ENCODE measurements at places on chromosomes 11 and 22.

DNA sequence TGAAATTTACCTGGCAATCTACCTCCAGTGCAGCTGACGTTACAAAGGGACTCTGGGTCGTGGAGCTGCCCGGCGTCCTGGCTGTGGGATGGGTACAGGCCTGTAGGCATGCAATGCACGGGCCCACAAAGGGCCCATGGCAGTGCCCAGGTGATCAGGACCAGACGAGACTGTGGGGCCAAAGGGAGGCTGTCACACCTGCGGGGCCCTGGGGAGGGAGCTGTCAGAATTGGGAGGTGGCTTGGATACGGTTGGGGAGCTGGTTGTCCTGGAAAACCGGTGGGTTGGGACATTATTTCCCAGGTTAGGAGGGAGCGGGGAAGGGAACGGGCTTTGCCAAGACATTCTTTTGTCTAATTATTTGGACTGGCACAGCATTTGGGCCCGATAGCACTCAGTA lies 958.5 kb downstream of the BRD1 start:
- DNase-seq = no peak

GRCh38 chr22:49956418-49956770 lies 4.2 kb upstream of the PIM3 start:
- no peak for DNase-seq

DNA sequence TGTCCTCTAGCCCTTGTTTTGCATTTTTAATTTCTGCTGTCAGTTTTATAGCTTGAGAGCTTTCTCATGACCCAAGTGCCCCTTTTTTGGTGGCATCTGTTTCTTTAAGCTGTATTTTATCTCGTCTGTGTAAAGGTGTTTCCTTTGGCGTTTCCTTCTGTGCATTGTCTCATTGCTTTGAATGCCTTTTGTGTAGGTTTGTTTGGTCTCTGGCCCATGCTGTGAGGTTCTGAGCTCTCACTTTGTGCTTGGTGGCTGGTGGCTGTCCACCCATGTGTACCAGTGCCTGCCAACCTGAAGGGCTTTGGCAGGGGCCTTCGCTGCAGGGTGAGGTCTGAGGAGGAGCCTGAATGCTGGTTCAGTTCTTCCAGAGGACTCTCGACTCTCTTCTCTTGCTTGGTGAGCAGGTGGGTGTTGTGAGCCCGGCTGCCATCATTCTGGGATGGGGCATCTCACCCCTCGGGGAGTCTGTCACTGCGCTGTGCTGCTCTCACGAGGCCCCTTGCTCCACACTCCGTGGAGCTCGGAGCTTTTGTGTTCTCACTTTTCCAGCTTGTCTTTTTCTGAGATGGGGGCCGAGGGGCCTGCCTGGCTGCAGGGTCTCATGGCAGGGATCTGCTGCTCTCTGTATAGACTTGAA lies 14.9 kb downstream of the AP2A2 start:
- DNase-seq = no peak

DNA sequence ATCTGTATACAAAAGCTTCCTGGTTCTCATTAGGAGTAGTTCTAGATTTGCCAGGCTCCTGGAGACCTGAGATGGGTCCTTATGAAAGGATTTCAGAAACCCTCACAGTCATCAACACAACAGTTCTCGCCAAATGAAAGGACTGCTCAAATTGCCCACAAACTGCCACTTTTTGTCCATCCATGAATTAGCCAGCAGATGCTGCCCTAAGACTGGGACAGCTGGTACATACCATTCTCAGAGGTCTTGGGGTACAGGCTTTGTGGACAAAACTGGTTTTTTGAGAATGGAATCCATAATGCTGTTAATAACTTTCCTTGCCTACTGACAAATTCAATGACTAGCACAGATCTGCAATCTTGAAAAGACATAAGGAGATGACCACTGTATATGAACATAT lies 23.4 kb upstream of the BDNF start:
- no peak for DNase-seq

GRCh38 chr11:114307524-114308203 lies 11.5 kb downstream of the NNMT start:
- no peak for DNase-seq

- no peak for DNase-seq
These were observed 6.9 kb downstream of the CYB5R2 start for GRCh38 chr11:7666292-7666866.

DNA sequence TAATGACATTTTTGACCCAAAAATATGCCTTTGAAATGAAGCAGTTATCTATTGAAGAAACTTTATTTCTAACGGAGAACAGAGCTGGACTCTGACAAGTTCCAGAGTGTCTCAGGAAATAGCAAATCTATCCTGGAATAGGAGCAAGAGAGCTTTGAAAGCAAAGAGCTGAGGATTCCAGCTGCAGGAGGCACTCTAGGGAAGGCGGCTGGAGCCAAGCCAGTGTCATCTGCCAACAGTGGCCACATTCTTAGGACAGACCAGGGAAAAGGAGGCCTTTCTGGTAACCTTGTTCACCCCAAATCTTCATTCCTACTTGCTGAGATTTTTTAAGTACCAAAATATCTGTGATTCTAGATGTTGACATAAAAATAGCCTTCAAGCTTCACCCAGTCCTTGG lies 493.5 kb upstream of the B3GAT1 start:
- DNase-seq = no peak

DNA sequence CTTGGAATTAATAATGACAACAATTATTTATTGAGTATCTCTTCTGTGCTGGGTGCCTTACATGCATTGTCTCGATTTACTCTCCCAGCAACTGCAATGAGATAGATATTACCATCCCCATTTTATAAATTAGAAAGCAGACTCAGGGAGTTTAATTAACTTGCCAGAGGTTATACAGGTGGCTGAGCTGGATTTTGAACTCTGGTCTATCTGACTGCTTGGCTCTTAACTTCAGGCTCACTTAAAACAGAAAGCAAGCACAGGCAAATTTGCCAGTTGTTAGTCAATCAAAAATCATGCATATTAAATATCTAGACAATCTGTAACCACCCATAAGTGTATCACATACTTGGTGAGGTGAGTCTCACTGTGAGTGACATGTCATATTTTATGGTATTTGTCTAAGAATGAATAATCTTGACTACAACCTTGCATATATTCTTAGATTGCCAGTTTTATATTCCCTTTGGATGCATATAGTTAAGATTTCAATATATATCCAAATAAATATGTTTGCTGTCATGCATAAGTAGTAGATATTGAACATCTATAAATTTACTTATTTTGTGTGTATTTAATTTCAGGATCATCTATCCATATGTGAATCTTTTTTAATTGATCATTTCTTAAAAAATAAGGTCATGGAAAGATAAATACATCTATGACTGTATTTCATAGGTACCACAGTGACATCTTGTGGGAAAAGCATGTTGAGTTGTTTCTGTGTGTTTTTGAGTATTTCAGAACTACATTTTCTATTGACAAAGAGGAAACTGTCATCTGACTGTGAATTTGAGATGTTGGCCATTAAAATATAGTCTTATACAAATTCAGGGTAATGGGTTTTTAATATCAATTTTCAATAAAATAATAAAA lies 112.0 kb upstream of the ARHGAP42 start:
- no peak for DNase-seq

DNA sequence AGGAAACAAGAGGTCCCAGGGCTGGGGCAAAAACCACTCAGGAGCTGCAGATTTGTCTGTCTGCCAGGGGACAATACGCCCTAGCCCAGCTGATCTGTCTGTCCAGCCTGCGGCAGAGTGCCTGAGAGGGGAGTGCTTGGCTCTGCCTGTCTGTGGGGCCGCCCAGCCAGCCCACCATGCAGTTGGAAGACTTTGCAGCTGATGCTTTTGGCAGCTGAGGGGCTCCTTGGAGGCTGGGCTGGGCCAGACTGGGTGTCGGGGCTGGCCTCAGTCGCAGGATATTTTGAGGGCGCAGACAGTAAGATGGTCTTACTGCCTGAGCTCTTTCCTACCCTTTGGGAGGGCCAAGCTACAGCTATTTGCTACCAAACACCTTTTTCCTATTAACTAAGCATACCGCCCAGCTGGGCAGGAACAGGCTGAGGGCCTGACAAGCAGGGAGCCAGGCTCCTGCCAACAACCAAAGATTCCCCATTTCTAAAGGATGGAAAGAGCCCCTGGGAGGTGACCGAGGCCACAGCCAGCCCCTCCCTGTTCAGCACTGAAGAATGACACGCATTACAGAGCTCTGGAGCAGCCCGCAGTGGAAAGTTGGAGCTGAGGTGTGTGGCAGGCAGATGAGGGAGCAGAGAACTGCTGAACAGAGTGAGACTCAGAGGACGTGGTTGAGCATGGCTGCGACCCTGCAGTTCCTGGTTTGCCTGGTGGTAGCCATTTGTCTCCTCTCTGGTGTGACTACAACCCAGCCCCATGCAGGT lies at the start of gene FAM180B:
FAM180B (plus strand) TSS at position 581 of the 758 bp plus-strand sequence; CDS start at position 672, 91 bp downstream.
- no peak for DNase-seq

DNA sequence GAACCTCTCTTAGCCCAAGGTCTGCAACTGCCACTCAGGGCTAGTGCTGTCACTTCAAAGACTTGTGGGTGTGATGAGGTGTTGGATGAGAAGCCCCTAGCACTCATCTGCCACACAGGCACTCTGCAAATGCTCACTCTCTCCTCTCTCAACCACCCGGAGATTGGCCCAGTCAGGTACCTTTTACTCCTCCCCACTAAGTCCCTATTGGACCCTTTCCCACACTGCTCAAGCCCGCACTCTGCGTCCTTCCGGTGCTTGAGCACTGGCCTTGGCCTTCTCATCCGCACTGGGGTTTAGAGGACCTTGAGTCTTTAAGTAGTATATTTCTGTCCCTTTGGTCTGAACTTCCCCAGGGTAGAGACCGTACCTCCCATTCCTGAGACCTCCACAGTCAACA lies 308.0 kb downstream of the NXPE2 start:
- no peak for DNase-seq

GRCh38 chr11:76728227-76728626 lies 54.9 kb upstream of the TSKU start:
- no peak for DNase-seq

DNA sequence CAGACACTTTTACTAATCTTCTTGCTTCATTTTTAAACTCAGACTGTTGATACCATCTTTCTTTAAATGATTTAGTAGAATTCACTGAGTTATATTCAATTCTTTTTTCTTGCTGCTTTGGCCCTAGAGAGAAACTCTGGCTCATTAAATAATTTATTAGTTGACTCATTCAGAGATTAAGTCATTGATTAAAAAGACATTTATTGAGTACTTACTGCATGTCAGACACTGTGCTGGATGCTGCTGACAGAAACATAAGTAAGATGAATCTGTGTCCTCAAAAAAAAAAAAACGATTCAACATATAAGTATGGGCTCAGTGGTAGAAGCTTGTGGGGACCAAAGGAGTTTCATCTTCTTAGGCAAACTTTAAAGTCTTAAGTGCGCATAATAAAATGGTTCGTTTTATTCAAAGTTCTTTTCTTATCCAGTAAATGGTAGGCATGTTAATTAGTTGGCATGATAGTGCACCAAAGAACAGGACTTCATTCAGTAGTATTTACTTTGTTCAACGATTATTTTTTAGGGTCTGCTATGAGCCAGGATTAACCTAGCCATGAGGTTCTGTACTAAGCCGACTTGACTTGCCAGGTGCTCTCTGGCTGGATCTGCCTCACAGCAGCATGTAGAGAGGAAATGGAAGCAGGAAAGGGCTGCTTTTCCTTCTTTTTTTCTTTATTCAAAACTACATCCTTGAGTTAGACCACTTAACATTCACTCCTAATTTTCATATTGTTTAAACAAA lies 281.0 kb upstream of the CTSC start:
- no peak for DNase-seq

DNA sequence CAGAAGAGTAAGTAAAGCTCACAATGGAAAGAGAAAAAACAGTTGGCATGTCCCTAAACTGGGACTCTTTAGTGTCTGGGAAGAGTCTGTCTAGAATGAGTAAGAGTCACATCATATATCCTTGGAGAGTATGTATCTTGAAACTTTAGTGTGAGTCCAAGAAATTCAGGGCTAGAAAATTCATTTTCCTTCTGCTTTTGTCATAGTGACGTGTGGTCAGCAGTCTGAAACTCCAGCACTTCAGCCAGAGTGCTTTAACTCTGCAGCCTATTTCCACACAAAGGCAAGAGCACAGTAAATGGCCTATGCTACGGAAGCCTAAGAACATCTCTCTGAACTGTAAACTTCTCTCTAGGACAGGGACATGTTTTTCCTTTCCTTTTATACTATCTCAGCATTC lies 174.1 kb downstream of the FAM181B start:
- no peak for DNase-seq

DNA sequence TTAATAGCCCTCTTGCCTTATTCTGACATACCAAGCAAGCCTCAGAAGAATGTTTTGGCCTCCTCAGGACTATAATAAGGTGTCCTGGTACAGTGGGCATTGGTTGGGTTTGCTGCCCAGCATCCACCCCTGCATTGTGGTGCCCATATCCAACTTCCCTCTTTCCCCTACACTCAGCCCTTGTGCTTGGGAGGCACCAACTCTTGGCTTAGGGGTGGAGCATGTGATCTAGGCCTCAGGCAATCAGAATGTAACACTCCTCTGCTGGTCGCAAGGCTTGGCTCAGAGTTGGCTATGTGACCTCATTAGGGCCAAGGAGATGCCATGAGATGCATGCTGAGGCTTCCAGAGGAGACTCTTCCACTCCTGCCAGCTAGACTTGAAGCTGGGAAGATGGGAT lies 123.0 kb downstream of the CSNK2A3 start:
- no peak for DNase-seq

GRCh38 chr11:111285189-111286091 lies 12.9 kb upstream of the POU2AF3 start:
- no peak for DNase-seq

GRCh38 chr11:74519710-74520109 lies 26.2 kb upstream of the LIPT2 start:
- no peak for DNase-seq

DNA sequence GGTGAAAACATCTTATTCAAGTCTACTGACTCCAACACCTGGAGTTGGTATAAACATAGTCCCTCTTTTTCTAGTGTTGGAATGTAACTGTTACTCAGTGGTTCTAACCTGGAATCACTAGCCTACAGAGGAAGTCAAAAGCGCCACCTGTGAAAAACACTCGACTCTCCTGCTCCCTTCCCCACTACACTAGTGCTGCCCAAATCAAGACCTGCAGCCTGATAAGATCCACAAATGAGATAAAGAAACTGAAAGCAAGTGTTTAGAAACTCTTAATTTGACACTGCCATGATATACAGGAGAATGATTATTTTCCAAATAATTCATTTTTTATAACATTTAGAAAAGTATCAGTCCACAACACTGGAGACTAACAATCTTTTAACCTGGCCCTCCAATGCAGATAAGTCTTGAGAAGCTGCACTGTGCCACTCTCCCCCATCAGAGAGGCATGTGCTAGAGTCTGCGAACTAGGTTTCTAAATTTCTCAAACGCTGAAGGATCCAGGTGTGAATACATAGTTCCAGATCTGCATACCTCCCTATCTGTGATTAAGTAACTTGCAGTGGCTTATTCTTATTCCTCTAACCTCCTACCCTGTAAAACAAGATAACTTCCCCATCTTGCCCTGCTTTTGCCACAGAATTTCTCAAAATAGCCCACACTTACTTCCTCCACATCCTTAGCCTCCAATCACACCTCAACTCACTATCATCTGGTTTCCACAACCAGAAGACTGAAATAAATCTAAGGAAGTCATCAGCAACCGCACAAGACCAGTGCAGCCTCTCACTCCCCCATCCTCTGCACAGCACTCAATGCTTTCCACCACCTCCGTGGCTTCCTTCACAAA lies 88.1 kb downstream of the RRAS2 start:
- DNase-seq = no peak

- DNase-seq = no peak
These were observed 15.9 kb upstream of the GLYATL1 start for GRCh38 chr11:58923300-58923788.

GRCh38 chr22:20194681-20195593 lies 44.1 kb upstream of the CCDC188 start:
- no peak for DNase-seq

- DNase-seq = no peak
These were observed 10.4 kb upstream of the THY1 start for GRCh38 chr11:119433358-119433725.

GRCh38 chr22:38313384-38313955 lies 3.8 kb downstream of the CSNK1E start:
- DNase-seq = no peak
